ENCODE measurements at places on chromosomes 2 and 18. TPM values are rescaled to one million over a fixed set of nuclear protein-coding genes. Genes with fewer than 3 reads are reported as not detected.

GRCh38 chr18:36155851-36156757 lies 26.4 kb downstream of the ELP2 start:
- no peak for DNase-seq
- no peaks in the 10 kb centered on the region for H3K27me3 ChIP-seq
- peaks cover 38% of the 10 kb centered on the region for H3K36me3 ChIP-seq
- H3K4me3 ChIP-seq, result no peak overlapping the region
- peaks cover 8% of the 10 kb centered on the region for H3K4me1 ChIP-seq

DNA sequence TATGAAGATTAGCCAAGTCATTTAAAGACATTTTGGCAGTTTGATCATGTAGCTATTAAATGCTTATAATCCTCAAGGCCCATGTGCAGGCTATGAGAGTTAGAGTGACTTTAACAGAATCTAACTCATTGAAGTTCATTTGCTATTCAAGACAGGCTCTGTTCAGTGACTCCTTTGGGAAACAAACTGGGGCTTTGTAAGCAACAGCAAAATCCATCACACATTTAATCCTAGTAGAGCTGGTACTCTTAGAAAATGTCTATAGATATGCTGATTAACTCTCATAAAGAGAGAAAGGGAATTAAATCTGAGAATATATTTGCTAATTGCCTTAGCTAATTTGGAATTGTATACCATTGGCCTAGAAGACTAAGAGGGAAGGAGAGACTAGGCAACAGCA lies 182.8 kb upstream of the SESTD1 start:
- H3K36me3 ChIP-seq, result no peaks in the 10 kb centered on the region
- no peaks in the 10 kb centered on the region for H3K4me1 ChIP-seq
- no peak for DNase-seq

DNA sequence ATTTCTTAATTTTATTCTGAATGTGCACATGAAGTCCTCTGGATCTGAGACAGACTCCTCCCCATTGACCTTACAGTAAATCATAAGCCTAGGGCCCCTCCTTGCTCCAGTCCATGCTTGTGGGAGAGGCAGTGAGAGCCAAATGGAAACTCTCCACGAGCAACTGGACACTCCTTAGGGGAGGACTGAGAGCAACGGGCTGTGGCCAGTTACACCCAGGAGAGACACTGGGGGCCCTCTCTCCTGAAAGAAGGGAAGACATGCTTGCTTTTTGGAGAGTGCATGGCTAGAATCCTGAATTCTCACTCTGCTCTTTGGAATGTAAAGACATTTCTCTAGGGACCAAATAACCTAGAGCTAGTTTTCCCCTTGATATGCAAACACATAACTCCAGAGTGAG lies 49.0 kb upstream of the BIN1 start:
- H3K36me3 ChIP-seq, result no peaks in the 10 kb centered on the region
- DNase-seq, result no peak

GRCh38 chr18:7877609-7878008 lies 310.5 kb downstream of the PTPRM start:
- H3K4me3 ChIP-seq, result no peak overlapping the region
- H3K27ac ChIP-seq, result no peak overlapping the region
- peaks cover 3% of the 10 kb centered on the region for H3K27me3 ChIP-seq
- H3K36me3 ChIP-seq, result no peaks in the 10 kb centered on the region

DNA sequence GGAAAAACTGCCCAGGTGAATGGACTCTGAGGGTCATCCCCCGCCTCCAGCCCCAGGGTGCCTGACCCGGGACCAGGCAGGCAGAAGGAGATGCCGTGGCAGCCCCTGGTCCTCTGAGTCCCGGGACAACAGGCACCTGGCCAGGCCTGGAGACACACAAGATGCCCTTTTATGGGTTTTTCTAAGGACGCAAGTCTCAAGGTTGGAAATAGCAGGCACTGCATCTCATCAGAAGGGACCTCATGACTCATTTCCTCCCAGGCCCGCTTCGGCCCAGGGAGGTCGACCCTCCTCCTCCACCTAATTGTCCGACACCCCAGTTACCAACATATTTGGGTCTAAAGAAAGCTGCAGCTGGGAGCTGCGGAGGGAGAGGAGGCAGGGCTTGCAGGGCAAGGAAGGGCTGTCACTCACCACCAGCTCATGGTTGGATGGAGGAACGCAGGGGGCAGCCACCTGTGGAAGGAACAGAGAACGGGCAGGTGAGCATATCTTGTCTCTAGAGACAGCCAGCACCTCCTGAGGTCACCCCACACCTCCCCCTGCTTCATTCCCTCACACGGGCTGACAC lies 82.9 kb downstream of the TNS1 start:
- H3K4me1 ChIP-seq, result peaks cover 2% of the 10 kb centered on the region
- no peak for DNase-seq

DNA sequence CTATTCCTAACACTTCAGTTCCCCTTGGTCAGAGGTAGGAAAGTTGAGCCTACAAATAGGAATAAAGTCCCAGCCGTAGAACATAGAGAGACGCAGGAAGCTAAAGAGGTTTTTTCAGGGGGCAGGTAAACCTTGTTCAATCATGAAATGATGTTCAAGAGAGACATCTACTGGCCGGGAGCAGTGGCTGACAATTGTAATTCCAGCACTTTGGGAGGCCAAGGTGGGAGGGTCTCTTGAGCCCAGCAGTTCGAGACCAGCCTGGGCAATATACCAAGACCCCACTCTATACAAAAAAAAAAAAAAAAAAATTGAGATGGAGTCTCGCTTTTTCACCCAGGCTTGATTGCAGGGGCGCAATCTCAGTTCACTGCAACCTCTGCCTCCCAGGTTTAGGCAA lies 66.7 kb upstream of the DNAJC10 start:
- H3K4me3 ChIP-seq, result no peak overlapping the region
- H3K36me3 ChIP-seq, result no peaks in the 10 kb centered on the region
- H3K4me1 ChIP-seq, result peaks cover 2% of the 10 kb centered on the region
- no peak overlapping the region for H3K27ac ChIP-seq
- DNase-seq, result no peak

DNA sequence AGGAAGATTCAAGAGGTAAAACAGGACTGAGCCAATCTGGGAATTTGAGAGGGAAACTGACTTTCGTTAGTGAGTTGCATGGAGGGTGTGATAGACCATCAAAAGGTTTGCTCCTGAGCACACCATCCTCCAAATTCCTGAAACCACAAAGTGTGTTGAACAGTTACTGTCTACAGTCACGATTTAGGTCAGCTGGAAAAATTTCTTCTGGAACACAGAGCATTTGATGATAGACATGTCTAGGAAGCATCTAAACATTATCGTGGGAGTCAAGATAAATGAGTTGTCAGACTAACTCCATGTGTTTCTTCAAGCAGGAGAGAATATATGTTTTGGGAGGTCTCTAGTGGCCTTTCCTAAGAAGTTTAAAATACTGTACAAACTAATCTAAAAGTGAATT lies 449.4 kb upstream of the SLC14A2 start:
- H3K4me3 ChIP-seq, result no peak overlapping the region
- H3K27ac ChIP-seq, result no peak overlapping the region
- H3K36me3 ChIP-seq, result no peaks in the 10 kb centered on the region

- H3K27ac ChIP-seq, result no peak overlapping the region
- no peaks in the 10 kb centered on the region for H3K36me3 ChIP-seq
- no peak for DNase-seq
- H3K4me3 ChIP-seq, result no peak overlapping the region
- peaks cover 8% of the 10 kb centered on the region for H3K27me3 ChIP-seq
- no peaks in the 10 kb centered on the region for H3K4me1 ChIP-seq
Observed at GRCh38 chr18:47274961-47275360, 23.5 kb upstream of the SKOR2 start.

DNA sequence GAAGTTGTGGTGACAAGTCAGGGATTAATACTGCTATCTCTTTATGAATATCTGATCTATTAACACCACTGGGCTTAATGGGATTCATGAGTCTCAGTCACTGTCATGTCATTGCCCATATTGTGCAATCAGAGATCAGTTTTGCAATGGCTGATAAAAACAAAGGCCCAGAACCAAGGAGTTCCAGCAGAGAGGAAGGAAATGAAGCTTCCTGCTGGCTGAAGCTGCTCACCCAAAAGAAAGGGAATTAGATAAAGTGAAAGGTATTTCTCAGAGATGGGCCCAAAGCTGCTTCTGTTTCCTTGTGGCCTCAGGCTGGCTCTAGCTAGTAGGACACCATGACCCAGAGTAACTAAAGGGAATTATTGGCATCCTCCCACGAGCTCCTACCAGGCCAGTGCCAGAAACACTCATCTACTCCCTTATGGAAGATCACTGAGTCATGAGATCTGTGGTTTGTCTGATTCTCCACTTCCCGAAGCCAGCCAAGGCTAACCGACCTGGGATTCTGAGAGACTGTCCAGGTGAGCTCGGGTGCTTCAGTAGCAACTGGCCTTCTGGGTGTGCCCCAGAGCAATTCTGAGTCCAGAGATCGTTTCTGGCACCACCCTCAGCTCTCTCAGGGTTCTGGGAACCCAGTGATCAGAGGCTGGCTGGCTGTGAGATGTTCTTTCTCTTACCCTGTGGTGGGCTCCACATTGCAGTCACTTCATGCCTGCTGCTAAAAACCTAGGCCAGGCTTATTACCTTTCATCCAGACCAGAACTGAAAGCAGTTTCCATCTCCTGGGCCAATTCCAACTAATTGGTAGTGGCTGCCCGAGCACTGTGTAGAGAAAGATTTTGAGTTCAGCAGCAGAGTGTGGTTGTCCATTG lies 129.5 kb upstream of the PELI1 start:
- peaks cover 17% of the 10 kb centered on the region for H3K4me1 ChIP-seq
- no peak for DNase-seq
- no peak overlapping the region for H3K4me3 ChIP-seq
- H3K27ac ChIP-seq, result no peak overlapping the region
- H3K27me3 ChIP-seq, result no peaks in the 10 kb centered on the region

GRCh38 chr2:129656081-129656598 lies 323.3 kb upstream of the RAB6C start:
- H3K36me3 ChIP-seq, result no peaks in the 10 kb centered on the region
- peaks cover 3% of the 10 kb centered on the region for H3K27me3 ChIP-seq
- H3K27ac ChIP-seq, result no peak overlapping the region
- DNase-seq, result no peak
- H3K4me3 ChIP-seq, result no peak overlapping the region

GDF7 gene
- not detected for total RNA-seq

CD28 gene
- 52.7 TPM for total RNA-seq

All from activated naive CD8-positive, alpha-beta T cell treated with anti-CD3 and anti-CD28 coated beads, Interleukin-2, amount 10 ng/mL, durations not matched to agents 7 days and 5 days (primary cell).